ENCODE measurements at places on chromosomes 13 and 19.

GRCh38 chr19:49534632-49535385 lies 7.0 kb downstream of the RCN3 start:
- DNase-seq: no peak

DNA sequence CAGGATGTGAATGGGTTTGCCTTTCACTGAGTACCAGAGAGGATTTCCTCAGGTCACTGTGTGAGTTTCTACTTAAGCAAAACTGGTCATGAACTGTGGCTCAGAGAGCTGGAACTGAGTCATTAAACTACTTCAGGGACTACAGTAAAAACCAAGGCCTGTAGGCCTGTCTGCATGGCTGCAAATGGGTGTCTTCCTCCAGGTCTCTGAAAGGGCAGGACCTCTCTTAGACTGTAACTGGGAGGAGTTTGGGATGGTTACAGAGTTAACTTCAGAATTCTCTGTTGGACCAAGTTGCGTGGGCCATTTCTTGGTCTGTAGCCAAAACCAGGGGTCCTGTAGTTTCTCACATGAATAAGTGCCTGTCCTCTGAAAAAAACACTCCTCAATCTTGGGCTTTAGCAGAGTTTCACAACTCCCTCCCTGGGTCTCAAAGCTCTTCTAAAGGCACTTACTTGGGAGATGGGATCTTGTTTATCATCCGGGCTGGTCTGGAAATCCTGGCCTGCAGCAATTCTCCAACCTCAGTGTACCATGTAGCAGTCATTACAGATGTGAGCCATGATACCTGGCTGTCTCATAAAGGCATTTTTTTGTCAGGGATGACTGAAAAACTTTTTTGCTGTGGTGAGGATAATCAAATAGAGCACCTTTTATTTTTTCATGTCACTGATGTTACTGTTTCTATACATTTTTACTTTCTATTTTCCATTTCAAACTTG lies 19.7 kb downstream of the ZNF714 start:
- no peak for DNase-seq

GRCh38 chr19:38290631-38291147 lies 13.4 kb upstream of the C19orf33 start:
- no peak for DNase-seq

GRCh38 chr13:31504918-31505317 lies 234.4 kb upstream of the RXFP2 start:
- DNase-seq: no peak

DNA sequence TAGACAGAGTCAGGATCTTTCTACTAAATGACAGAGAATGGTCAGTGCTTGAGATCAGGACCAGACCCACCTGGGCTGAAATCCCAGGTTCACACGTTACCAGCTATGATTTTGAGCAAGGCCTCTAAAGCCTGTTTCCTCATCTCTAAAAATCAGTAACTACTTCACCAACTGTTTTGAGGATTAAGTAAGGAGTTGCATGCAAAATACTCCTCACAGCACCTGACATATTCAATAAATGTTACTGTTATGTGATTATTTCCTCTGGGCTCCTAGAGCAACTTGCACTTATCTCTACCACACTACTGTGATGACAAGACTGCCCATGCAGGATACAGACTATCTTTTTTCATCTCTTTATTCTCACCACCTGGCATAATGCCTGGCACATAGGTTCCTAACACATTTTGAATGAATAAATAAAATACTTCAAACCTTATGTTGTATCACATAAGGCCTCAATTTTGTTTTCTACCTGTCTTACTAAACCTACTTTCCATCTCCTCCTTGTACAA lies 1.8 kb downstream of the KATNAL1 start:
- no peak for DNase-seq

GRCh38 chr13:95677564-95678266 lies 776 bp downstream of the DNAJC3 start:
- no peak for DNase-seq

- no peak for DNase-seq
These were observed 70.8 kb upstream of the PCDH20 start for GRCh38 chr13:61486496-61486895.

GRCh38 chr13:35894636-35895035 lies 236.5 kb downstream of the DCLK1 start:
- DNase-seq: no peak

GRCh38 chr13:75353781-75354193 lies 128.2 kb downstream of the TBC1D4 start:
- no peak for DNase-seq

DNA sequence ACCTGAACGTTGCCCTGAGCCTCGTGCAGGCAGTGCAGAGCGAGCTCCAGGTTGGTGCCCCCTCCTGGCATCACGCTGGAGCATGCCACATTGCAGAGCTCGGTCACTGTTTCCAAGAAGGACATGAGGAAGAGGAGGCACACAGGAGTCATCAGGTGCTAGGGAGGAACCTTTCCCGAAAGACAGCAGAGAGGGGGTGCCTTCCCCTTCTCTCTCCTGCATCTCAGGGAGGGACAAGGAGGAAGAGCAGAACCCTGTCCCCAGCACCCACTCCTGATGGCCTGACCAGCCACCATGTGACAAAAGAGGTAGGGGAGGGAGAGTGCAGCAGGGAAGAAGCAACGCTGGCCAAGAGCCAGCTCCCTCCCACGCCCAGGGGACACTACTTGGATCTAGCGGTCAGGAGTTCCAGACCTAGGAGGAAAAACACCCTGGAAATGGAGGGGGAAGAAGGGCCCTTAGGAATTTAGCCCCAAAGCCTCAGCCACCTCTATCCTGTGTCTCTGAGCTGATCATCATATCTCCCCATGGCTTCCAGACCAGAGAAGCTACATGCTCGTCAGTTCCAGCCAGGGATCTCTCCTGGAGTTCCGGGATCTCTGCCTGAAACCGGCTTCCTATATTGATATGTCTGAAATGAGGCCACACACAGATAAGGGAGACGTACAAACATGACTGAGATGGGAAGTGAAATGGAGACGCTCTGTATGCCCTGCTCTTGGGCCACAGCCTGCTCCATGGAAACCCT lies 17.0 kb upstream of the NAPA start:
- no peak for DNase-seq

DNA sequence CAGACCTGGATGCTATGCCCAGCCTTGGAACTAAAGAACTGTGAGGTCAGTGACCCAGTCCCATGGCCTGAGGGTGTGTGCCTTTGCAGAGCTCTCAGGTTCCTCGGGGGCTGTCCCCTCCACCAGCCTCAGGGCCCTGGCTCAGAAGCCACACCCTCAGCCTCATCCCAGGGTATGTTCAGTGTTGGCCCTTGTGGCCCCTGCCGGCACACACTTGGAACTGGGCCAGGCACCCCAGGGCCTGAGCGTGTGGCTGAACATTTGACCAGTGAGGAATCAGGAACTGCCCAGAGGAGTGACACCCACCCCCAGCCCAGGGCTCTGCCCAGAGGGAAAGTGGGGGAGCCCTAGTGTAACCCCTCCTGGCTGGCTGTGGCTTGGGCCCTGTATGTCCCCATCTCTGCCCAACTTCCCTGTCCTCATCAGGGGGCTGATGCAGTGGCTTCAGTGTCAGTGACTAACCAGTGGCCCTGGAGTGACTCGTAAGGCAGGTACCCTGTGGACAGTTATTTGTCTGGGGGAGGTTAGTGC lies 10.0 kb downstream of the NKPD1 start:
- peak; percentile 17 for DNase-seq

DNA sequence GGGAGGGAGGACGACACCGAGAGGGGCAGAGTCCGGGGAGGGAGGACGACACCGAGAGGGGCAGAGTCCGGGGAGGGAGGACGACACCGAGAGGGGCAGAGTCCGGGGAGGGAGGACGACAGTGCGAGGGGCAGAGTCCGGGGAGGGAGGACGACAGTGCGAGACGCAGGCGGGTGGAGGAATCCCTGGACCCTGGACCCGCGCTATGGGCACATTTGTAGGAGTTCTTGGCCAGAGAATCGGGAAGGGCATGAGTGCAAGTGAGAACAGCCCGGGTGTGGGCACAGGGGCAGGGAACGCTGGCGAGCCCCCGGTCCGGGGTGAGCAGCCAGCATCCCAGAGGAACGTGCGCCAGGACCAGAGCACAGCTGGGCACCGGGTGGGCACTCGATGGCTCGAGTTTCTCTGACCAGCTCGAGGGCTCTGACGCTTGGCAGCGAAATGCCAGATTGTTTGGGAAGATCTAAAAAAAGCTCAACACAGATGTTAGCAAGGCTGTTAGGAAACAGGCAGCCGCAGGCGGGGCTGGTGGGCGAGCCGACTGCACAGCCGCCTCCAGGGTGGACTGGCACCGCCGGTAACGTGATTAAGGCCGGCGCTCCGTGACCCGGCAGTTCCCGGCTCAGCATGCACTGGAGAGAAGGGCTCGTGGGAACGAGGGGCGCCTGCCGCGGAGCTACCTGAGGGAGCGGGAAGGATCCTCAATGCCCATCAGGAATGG lies 17.9 kb upstream of the C2CD4C start:
- no peak for DNase-seq
